ENCODE measurements at places on chromosomes 1 and 21. TPM values are rescaled to one million over a fixed set of nuclear protein-coding genes. Genes with fewer than 3 reads are reported as not detected.

Gene RIMS3
- 5.3 TPM for total RNA-seq

Gene SERTAD4
- total RNA-seq: 4.3 TPM

Gene EPHA8
- total RNA-seq: not detected

Gene AMY1B
- not detected for total RNA-seq

Gene NLRP3
- 3.3 TPM for total RNA-seq

Data from sigmoid colon (tissue), 7 donors.